ENCODE measurements at places on chromosomes 6 and 20. TPM values are rescaled to one million over a fixed set of nuclear protein-coding genes. Genes with fewer than 3 reads are reported as not detected.

DNA sequence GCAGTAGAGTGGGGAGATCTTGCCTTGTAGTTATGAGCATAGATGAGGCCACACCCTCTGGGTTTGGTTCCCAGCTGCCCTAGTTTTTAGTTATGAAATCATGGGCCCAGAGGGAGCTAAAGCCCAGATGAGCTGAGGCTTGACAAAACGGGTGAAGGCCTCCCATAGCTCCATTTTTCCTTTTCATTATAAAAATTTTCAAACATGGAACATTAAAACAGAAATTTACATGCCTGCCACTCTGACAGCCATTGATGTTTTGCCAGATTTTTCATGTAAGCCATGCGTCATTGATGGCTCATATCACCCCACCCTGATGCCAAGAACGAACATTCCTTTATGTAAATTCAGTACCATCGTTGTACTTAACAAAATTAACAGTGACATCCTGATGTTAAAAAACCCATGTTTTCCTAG lies 67.9 kb downstream of the IGF2R start:
- DNase-seq: no peak

GRCh38 chr20:63268671-63269439 lies 3.8 kb upstream of the ARFGAP1 start:
- no peak for DNase-seq

DNA sequence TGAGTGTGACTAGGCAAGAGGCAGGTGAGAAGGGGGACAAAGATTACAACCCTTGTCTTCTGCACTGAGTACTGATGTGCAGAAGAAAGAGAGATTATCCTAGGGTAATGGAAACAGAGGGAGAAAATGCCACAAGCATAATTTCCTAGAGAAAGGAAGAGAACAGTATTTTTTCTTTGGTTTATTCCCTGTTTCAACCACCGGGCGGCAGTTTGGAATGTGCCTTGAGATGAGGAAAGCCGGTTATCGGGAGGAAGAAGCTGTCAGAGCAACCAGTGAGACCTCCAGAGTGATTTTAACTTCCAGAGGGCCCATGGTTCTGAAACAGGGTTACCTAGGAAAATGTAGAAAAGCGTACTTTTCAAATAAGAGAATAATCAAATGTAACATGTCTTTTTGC lies 121.4 kb downstream of the REV3L start:
- no peak for DNase-seq

DNA sequence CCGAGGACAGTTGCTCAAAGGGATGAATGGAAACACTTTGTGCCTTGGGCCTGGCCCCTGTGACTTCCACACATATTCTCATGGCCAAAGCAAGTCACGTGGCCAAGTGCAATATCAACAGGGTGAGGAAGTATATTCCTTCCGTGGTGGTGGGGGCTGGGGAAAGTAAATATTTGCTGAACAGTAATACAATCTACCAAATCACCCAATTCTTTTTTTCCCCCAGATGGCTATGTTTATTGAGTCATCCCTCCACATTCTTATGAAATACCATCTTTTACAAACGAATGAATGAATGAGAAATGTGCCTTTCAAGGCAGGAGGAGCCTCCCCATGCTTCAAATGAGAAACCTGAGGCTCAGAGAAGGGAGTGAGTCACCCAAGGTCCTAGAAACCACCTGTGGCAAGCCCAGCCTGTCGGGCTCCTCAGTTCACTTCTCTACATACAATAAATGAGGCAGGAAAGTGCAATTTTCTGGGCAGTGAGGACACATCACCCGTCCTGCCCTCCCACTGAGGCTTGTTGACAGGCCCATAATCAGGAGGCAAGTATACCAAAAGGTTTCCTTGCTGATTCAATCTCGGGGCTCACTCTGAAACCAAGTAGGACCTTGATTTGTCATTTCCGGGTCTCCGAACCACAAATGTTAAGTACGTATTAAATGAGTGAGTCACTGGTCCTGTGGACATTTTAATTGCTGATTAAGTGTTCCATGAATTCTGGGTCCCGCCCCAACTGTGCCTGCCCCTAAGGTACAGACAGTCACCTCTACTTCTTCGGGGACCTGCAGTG lies 25.3 kb upstream of the TOP1 start:
- DNase-seq: peak; percentile 78

GRCh38 chr6:21604081-21604480 lies 10.5 kb downstream of the SOX4 start:
- no peak for DNase-seq

DNA sequence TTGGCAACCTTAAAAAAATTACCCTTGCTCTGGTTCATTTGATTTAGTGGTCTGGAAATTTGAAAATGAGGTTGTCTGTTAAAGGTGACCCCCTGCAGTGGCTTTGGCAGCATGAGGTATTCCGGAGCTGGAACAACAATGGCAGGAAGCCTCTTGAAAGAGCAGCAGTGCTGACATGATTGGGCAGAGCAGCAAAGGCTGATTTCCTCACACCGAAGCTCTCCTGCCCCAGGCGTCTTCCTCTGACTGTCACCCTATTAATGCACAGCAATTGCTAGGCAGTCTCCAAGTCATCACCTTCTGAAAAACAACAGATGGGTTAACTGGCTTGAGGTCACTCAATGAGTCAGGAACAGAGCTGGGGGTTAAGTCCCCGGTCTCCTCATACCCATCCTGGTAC lies 241.8 kb upstream of the MMS22L start:
- DNase-seq: no peak

GRCh38 chr6:24910961-24911725 lies 24.6 kb downstream of the RIPOR2 start:
- peak; percentile 83 for DNase-seq

- DNase-seq: no peak
These were observed 259.6 kb upstream of the EPHA7 start for GRCh38 chr6:93678841-93679454.

- peak; percentile 49 for DNase-seq
These were observed at the start of gene UTRN for GRCh38 chr6:144284783-144285547. Gene UTRN (plus strand): TSS chr6:144285335. CDS start chr6:144291829, 6,494 bp downstream.

DNA sequence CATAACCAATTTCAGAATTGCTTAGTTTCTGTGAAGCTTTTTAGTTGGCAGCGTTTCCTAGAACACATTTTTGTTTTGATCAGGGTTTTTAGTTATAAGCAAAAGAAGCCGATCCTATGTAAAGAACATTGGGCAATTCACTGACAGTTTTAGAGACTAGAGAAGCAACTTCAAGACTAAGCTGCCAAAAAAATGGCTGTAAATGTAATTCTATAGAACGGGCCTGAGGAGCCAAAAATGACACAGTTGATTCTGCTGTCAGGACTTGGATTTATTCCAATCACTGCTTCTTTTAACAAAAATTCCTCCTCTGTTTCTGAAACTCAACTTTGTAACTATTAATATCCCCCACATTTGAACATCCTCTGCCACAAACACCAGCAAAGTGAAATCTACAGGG lies 236.0 kb upstream of the EYS start:
- no peak for DNase-seq

SLC17A2 gene
- total RNA-seq: not detected

WFDC5 gene
- total RNA-seq: not detected

ADGRB3 gene
- not detected for total RNA-seq
